ENCODE measurements at places on chromosomes 2 and 18. TPM values are rescaled to one million over a fixed set of nuclear protein-coding genes. Genes with fewer than 3 reads are reported as not detected.

Gene ARID5A
- 30.9 TPM for total RNA-seq

Gene RGPD4
- not detected for total RNA-seq

Gene TMEM198
- total RNA-seq = 3.5 TPM

Gene SDC1
- total RNA-seq = 127 TPM

Gene ALPG
- total RNA-seq = not detected

Gene SFT2D3
- 6.8 TPM for total RNA-seq

Gene RPRM
- total RNA-seq = 0.50 TPM

Gene RAD51AP2
- 0.12 TPM for total RNA-seq

Gene MC5R
- total RNA-seq = not detected

Gene PMAIP1
- total RNA-seq = 5.9 TPM

Gene MSTN
- total RNA-seq = not detected

Gene ITGA4
- 19.9 TPM for total RNA-seq

Gene ALPP
- 3.1 TPM for total RNA-seq

Gene KCNS3
- total RNA-seq = 48.2 TPM

Gene CPLX4
- not detected for total RNA-seq

Gene LRP2
- 34.6 TPM for total RNA-seq

Gene TTLL4
- total RNA-seq = 38.4 TPM
